ENCODE measurements at places on chromosomes 16 and 17.
A peak's percentile ranks its signal among the peaks of the same experiment; 100 is the strongest.

DNA sequence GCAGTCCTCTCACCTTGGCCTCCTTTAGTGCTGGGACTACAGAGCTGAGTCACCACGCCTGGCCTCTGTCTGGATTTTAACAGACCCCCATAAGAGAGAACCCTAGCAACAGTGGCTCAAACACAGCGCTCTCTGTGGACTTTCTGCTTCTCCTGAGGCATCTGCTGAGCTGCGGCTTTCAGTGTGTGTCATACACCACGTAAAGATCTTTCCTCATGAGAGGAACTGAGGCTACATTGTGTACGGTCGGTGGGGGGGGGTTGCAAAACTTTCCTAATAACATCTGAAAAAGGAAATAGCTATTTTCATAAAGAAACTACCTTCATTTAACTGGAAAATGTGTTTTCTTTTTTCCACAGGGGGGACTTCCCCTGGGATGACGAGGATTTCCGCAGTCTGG is 32.9 kb downstream of the DEF8 start:
- no peak for DNase-seq

DNA sequence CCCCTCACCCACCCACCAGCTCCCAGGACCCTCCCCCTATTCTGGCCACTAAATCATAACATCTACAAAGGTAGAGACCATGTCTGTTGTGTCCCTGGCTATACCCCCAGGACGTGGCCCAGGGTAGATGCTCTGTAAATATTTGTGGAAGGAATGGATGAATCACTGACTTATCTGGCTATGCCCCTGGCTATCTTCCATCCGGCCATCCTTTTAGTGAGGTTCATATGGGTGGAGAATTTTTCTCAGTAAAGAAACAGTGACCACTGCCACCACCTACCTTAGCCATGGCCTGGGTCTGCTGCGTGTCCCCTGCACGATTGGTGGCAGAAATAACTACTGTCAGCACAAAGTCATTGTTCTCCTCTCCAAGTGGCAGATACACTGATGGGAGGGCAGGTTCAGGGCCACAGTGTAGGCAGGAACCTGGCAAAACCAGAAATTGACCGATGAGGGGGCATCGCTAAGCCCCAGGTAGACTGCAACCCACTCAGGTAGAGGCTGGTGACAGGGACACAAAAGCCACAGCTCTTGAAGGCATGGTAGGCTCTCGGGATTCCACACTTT is 63.1 kb upstream of the BCO1 start:
- DNase-seq: peak; percentile 32

DNA sequence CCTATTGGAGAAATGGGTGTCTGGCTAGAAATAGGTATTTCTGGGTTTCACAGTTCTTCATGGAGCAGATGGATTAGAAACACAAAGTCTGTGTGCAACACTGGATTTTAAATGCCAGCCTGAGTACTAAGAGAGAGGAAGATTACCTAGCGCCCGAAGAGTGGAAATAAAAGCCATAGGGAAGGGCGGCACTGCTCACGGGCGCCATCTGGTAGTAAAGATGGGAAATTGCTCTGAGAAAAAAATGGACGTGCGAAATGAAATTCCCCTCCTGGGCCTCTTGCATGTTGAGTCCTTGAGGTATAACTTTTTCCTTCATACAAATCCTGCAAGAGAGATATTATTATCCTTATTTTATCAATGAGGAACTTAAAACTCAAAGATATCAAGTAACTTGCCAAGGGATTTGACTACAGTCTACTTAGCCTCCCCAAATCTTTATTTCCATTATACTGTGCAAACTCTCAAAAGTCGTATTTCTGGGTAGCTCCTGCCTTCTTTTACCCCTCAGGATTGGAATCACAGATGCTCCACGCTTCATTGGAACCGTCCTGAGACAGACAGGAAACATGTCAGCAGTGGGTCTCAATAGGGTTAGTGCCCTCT is 72.8 kb downstream of the MMD start:
- DNase-seq: peak; percentile 12

GRCh38 chr17:609232-609810 is 105.3 kb downstream of the VPS53 start:
- no peak for DNase-seq

DNA sequence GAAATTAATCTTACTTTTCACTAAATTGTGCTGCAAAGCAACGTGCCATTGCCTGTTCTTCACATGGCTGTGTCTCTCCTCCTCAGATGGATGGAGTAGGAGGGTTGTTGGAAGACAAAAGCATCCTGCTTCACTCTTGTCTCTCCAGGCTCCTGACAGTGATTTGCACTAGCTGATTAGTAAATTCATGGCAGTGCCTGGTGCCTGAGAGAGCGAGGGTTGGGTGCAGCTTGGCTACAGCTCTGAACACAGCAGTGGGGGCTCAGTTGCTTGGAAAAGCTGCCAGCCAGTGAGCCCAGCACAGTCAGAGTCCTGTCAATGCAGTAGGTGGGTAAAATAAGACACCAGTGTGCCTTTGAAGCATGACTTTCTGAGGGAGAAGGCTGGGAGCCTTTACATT is 37.4 kb downstream of the CDH13 start:
- DNase-seq: no peak

GRCh38 chr17:81995463-81996231 is 18.2 kb downstream of the ASPSCR1 start:
- no peak for DNase-seq

DNA sequence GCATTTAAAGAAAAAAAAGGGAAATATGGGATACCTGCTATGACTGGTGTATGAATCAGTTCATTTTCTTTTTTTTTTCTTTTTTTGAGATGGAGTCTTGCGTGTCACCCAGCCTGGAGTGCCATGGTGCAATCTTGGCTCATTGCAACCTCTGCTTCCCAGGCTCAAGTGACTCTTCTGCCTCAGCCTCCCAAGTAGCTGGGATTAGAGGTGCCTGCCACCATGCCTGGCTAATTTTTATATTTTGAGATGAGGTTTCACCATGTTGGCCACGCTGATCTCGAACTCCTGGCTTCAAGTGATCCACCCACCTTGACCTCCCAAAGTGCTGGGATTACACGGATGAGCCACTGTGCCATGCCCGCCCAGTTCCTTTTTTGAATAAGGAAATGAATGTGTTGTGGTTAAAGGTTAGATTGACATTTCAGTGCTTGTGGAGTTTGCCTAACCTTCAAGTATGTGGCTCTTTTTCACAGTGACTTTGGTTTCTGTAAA is 7.7 kb downstream of the HAPSTR1 start:
- DNase-seq: no peak

DNA sequence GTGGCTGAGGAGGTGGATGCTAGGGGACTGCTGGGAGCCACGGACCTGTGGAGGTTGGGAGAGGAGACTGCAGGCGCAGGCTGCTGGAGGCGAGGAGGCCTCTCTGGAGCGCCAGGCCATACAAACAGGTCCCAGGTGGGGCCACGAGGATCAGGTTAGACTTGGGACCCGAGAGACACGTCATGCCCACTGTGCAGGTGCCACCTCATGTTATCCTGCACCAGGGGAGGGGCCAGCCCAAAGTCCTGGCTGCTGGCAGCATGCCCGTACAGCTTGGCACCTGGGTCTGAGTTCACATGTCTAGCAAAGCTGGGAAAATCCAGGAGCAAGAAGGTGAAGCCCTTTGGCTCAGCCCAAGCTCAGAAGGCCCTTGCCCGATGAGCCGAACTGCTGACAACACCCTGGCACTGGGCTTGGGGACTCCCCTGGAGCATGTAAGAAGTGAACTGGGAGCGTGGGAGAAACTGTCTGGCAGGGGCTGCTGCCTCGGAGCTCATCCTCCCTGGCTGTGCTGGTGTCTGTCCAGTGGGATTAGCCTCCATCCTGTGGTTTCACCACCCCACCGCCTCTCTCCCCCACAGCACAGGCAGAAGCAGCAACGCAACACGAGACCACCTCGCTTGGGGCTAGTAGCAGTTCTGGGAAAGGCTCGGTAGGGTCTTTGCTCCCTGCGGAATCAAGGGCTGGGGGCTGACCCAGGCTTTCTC is 5.3 kb downstream of the ARHGDIA start:
- no peak for DNase-seq

- DNase-seq: no peak
Observed at GRCh38 chr16:66950971-66951790, 9.9 kb upstream of the CES3 start.

- no peak for DNase-seq
Observed at GRCh38 chr16:13594823-13595222, 325.1 kb upstream of the ERCC4 start.

- no peak for DNase-seq
Observed at GRCh38 chr17:13359774-13360173, 242.0 kb downstream of the HS3ST3A1 start.

GRCh38 chr17:38458521-38458920 is 30.3 kb downstream of the ARHGAP23 start:
- DNase-seq: no peak

- peak; percentile 27 for DNase-seq
Observed at GRCh38 chr17:41976142-41976768, 9.7 kb downstream of the CNP start.

DNA sequence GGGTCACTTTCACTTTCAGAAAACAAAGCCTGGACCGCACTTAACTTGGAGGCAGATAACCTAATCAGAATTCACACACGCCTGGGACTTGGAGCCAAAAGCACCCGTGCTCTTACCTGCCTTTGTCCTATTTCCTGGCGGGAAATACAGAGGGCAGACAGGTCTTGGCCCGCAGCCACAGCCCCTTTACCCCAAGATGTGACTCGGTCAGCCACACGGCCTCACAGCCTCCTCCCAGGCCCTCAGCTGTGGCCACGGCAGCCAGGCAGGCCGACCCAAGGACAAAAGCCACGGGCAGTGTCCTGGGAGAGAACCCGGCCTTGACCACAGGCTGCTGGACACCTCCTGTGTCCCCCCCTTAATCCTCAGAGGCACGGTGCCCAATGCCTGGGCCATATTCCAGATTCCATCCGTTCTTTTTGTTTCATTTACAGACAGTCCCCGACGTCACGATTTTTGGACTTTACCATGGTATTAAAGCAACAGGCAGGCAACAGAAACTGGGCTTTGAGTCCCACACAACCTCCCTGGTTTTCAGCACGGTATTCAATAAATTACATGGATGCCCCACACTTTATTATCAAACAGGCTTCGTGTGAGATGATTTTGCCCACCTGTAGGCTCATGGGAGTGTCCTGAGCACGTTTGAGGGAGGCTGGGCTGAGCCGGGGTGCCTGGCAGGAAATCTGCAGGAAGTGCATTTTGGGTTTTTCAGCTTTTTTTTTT is 30.1 kb upstream of the GAA start:
- peak; percentile 40 for DNase-seq

GRCh38 chr17:19369846-19370492 is 7.4 kb upstream of the B9D1 start:
- DNase-seq: no peak

DNA sequence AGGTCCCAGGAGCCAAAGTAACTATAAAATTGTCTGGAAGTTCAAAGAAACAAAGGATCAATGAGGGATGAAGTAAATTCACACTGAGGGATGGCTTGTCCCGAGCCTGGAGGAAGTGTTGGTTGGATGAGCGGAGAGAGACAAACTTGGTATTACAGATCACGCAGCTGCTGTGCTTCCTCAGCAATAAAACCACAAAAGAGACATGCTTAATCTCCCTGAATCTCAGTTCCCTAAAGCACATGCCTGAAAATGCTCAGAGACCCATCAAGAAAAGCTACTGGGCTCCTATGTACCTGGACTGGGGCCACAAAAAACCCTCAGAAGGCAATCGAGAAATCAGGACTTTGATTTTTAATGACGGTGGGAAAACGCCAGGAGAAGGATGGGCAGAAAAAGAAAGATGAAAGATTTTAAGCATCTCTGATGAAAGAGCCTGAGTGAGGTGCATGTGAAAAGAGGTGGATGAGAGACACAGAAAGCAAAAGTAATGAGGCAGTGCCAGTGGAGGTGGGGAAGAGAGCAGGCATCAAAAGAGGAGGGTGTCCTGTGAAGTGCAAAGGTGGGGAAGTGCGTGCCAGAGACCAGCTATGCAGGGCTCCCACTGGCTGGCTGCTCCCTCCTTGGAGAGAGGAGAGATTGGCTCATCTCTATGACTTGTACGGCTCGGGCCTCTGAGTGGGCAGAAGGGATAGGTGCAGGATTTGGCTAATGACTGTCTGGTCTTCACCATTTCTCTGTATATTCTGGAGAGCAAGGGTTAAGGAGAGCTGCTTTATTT is 143.7 kb downstream of the ABCC12 start:
- DNase-seq: no peak

- DNase-seq: no peak
Observed at GRCh38 chr16:30379158-30379783, 3.1 kb downstream of the SEPTIN1 start.

DNA sequence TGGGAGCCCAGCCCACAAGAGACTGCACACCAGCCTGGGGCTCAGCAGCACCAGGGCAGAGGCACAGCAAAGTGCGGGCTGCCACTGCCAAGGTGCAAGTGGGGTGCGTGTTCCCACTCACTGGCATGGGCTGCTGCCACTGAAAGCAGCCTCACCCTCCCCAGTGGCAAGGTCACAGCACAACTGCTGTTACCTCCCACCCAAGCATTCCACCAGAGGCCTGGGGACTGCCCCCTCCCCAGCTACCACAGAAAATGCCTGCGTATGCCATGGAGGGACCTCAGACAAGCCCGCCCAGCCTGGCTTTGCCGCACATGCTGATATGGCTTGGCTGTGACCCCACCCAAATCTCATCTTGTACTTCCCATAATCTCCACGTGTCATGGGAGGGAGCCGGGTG is 33.1 kb downstream of the MEAK7 start:
- DNase-seq: no peak

- DNase-seq: no peak
Observed at GRCh38 chr16:9798474-9798873, 383.8 kb downstream of the GRIN2A start.

GRCh38 chr17:71202449-71202848 is 918.4 kb upstream of the SOX9 start:
- no peak for DNase-seq

- no peak for DNase-seq
Observed at GRCh38 chr16:1740234-1740633, 31.1 kb downstream of the NME3 start.

GRCh38 chr17:48052956-48053757 is 5.0 kb downstream of the NFE2L1 start:
- no peak for DNase-seq

GRCh38 chr16:56389554-56389953 is 35.8 kb downstream of the AMFR start:
- peak; percentile 94 for DNase-seq

DNA sequence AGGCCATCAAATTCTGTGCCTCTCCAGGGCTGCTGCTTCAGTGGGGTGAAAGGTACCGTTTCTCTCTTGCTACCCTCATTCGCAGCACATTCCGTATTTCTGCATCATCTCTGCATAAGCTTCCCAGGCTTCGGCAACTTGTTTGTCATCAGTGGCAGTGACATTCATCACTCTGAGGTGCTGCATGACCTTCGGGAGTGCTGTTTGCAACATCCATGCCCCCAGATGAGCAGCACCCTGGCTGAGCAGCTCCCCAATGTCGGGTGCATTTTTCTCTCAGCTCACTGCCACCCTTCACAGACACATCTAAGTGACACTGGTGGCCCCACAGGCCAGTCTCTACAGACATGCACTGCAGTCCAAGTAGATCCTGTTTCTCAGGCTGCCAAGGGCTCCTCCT is 3.8 kb downstream of the CREBBP start:
- DNase-seq: no peak

- no peak for DNase-seq
Observed at GRCh38 chr17:80755650-80756405, 211.2 kb downstream of the RPTOR start.
